HCT116 (cell line): ENCODE measurements at places on chromosomes 3 and 15.
A peak's percentile ranks its signal among the peaks of the same experiment; 100 is the strongest.

GRCh38 chr15:33138000-33138399, 56.5 kb downstream of the FMN1 start:
- DNase-seq = no peak

GRCh38 chr3:152742368-152743347, 92.3 kb upstream of the P2RY1 start:
- DNase-seq = no peak

DNA sequence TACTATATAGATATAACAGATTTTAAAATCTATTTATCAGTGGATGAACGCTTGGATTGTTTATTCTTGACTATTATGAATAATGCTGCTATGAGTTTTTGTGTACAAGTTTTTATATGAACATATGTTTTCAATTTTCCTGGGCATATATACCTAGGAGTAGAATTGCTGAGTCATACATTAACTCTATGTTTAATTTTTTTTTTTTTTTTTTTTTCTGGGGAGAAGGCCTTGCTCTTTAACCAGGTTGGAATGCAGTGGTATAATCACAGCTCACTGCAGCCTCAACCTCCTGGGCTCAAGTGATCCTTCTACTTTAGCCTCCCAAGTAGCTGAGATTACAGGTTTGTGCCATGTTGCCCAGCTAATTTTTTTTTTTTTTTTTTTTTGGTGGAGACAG, 9.1 kb downstream of the CIDEC start:
- no peak for DNase-seq

GRCh38 chr3:52088445-52089367, 32.3 kb upstream of the DUSP7 start:
- DNase-seq = no peak

DNA sequence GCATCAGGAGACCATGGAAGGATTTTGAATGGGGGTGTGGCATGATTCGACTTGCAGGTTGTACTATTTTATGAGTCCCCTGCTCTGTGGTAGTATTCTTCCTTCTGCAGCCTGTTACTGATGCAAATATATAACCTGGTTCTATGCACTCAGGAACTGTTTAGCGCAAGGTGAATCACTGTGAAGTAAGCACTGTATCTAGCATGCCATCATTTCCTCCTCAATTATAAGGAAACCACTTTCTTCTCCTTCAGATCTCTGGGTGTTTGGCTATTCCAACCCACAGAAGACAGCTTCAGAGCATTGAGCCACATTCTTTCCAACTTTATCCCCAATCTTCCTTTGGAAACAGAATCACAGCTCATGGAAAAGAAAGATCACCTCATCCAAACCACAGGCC, 176.7 kb downstream of the DIPK2A start:
- no peak for DNase-seq

DNA sequence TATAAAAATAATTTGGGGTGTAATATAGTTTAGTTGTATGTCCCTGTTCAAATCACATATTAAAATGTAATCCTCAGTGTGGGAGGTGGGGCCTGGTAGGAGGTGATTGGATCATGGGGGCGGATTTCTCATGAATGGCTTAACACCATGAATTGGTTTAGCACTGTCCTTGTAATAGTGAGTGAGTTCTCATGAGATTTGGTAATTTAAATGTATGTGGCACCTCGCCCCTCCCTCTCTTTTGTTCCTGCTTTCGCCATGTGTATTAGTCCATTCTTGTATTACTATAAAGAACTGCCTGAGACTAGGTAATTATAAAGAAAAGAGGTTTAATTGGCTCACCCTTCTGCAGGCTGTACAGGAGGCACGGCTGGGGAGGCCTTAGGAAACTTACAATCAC, 83.9 kb downstream of the ANXA2 start:
- no peak for DNase-seq

GRCh38 chr3:123872621-123873020, 11.5 kb downstream of the MYLK start:
- DNase-seq = no peak

DNA sequence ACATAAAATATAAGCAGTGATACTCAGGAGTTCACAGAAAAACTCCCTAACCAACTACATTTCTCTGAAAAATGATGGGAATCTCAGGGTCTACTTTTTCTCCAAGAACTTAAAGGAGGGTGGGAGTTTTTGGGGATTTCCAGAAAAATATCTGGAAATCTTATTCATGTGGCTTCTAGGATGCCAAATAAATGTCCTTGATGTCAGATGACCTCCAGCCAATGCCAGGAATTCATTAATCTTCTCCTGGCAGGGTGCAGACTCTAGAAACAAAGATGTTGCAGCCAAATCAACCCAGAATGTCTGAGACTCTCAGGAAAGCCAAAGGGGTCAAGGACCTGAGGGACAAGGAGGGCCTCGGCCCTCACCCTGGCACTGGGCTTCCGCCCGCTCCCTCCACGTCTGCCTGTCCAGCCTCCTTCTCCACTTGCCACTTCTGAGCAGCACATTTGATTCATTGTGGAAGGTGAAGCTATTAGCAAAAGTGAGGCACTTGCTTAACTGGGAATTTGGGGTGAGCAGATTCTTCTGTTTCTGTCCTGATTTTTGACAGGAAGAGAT, 61.9 kb upstream of the HEG1 start:
- DNase-seq = no peak

DNA sequence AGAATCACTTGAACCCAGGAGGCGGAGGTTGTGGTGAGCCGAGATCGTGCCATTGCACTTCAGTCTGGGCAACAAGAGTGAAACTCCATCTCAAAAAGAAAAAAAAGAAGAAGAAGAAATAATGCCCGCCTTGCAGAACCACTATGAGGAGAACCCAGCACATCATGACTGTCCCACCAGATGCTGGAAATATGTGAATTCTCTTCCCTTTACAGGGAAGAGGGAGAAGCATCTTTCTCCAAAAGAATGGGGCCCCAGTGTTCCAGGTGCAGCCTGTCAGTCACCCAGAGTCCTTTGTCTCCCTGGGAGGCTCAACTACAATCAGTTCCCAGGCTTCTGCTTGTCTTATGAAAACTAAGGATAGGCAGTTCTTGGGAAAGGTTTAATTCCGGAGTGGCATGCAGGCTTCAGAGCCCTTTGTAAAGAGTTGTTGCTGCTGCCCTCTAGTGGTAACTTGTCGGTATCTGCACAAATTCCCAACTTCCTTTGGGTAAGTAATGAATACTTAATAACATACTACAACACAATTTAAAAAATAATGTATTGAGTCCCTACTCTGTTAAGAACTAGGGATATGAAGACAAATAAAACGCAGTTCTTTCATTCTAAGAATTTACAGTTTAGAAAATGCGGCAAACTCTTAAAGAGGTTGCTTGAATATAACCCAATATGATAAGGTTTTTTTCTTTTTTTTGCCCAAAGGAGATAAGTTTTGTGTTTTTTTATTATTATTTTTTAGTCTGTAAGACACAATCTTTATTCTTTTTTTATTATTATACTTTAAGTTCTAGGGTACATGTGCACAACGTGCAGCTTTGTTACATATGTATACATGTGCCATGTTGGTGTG, 18.6 kb upstream of the TICRR start:
- peak; percentile 70 for DNase-seq

GRCh38 chr15:81029414-81030300, 28.9 kb downstream of the TLNRD1 start:
- no peak for DNase-seq

DNA sequence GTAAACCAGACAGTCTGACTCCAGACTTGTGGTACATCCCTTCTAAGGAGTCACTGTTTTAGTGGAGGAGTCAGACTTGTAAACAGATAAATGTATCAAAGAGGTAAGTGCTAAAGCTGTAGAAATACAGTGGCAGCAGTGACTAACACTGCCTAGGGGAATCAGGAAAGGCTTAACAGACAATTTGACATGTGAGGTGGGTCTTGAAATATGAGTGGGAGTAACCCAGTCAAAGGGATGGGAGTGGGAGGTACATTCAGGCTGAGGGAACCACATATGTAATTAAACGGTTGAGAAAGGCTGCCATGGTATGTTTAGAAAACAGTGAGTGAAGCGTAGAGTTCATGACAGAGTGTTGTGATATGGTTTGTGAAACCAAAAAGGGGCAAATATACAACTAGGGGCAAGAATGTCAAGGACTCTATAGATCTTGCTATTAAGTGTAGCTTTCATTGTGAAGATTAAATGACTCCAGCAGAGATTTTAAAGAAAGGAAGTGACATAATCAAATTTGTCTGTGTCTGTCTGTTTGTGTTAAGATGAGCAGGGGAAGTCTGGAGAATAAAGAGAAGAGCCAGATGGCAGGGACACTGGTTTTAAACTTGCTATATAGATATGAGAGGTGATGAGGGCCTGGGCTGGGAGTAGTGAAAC, 11.2 kb upstream of the ALCAM start:
- no peak for DNase-seq

DNA sequence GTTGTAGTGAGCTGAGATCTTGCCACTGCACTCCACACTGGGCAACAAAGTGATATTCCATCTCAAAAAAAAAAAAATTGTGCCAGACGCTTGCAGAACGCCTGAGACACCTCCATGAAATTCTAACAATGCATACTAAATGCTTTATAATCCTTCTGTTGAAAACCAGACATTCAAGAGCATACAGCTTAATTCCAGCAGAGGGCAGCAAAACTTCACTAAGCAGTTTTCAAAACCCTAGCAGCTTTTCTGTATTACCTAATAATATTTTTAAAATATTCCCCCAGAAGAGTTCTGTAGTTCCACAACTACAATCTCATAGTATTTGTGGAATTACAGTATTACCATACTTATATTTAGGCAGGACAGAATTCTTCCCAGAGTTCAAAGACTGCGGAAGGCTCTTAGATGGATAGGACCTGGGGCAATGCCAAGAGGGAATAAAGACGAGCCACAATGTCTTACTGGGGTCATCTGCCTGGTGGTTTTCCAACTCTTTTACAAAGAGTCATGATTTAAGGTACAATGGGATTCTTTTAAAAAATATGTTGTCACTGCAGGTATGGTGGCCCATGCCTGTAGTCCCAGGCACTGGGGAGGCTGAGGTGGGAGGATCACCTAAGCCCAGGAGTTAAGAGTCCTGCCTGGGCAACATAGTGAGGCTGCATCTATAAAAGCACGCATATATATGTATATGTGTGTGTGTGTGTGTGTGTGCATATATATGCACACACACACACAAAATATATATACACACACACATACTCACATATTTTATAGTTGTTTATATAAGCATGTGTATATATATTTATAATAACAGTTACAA, 19.6 kb upstream of the TASOR start:
- peak; percentile 61 for DNase-seq

GRCh38 chr3:12586403-12586802, 29.5 kb downstream of the MKRN2 start:
- no peak for DNase-seq

GRCh38 chr15:92579486-92579885, 76.1 kb downstream of the FAM174B start:
- DNase-seq = no peak

- no peak for DNase-seq
Observed at GRCh38 chr15:32818758-32819447, 101.1 kb downstream of the GREM1 start.

DNA sequence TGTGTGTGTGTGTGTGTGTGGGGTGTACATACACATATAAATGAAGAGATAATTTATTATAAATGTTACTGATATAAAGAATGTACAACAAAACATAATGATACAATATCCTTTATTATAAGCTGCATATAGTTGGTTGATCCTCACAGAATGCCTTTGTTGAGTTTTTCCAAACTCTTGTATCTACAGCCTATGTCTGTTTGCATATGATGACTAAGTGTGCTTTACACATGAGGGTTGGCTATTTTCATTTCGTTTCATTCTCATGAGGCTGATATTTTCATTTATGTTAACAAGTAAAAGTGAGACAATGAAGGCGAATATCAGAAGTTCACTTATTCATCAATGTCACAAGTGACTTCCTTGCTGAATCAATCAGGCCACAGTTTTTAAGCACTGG, 45.1 kb downstream of the TM2D3 start:
- no peak for DNase-seq

DNA sequence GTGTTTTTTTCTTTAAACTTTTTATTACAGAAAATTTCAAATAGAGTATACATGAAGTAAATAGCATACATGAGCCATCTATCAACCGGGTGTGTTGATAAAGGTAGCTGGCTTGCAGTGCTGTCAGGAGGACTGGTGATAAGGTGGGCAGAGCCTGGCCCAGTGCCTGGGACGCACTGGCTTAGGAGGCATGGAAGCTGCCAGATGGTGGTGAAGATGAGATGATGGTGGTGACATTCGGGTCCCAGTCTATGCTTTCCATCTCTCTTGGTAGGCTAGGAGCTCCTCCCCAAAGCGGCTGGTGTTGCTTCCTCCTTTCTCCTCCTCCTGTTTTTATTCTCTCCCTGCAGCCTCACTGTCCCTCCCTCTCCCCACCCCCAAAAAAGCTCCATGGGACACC, 101.7 kb downstream of the ADCY5 start:
- no peak for DNase-seq

- DNase-seq = no peak
Observed at GRCh38 chr3:70518356-70518755, 205.9 kb upstream of the MDFIC2 start.

- DNase-seq = no peak
Observed at GRCh38 chr3:69282181-69282580, 103.7 kb downstream of the FRMD4B start.

DNA sequence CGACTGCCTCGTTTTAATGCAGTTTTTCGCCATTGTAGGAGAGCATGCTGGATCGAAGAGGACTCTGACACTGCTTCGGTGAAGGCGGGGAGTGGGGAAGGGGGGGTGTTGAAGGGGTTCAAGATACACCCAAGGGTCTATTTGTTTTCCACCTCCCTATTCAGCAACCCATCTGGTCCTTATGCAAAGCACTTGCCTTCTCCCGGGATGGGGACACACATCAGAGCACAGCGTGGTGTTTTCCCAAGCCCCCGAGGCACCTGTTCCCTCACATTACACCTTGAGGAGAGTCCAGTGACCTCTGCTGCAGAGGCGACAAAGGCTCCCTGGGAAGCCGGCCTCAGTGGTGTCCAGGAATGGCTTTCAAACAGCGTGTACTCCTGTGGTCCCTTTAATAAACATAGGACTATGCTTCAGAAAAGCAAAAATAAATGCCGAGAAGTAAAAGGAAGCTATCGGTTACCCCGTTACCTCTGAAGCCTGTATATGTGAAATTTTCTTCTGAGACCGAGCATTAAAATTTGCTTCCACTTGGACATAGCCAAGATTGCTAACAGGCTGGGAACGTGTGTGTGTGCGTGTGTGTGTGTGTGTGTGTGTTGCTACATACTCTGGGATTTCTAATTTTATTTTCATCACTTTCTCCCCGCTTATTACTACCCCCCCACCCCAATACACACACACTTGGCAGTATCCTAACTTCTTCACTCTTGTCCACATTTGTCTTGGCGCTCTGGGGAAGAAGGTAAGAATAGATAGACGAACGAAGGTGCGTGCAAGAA, 53.2 kb downstream of the CCDC54 start:
- no peak for DNase-seq

DNA sequence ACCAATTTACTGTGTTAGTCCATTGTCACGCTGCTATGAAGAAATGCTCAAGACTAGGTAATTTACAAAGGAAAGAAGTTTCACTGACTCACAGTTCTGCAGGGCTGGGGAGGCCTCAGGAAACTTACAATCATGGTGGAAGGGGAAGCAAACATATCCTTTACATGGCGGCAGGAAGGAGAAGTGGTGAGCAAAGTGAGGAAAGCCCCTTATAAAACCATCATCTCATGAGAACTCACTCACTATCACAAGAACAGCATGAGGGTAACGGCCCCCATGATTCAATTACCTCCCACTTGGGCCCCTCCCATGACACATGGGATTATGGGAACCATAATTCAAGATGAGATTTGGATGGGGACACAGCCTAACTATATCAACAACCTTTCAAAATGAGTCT, 20.2 kb downstream of the USF3 start:
- DNase-seq = no peak

GRCh38 chr3:174337227-174337626, 521.9 kb upstream of the NAALADL2 start:
- DNase-seq = no peak

- DNase-seq = no peak
Observed at GRCh38 chr3:16182612-16183011, 8.1 kb downstream of the GALNT15 start.
